ENCODE measurements at places on chromosomes 1 and 21. TPM values are rescaled to one million over a fixed set of nuclear protein-coding genes. Genes with fewer than 3 reads are reported as not detected.

The KCNJ15 gene
- total RNA-seq = not detected

The CHRNB2 gene
- total RNA-seq = not detected

The VANGL1 gene
- total RNA-seq = 2.8 TPM

The ELOVL1 gene
- total RNA-seq = 36.9 TPM

The MSH4 gene
- 0.27 TPM for total RNA-seq

The IFNAR1 gene
- 27.6 TPM for total RNA-seq

The ITGB2 gene
- 248 TPM for total RNA-seq

The CLK2 gene
- 54.8 TPM for total RNA-seq

The FAM151A gene
- not detected for total RNA-seq

The TNFRSF8 gene
- total RNA-seq = 0.20 TPM

The RAP1GAP gene
- total RNA-seq = 0.07 TPM

The LCA5L gene
- 0.57 TPM for total RNA-seq

The ICOSLG gene
- total RNA-seq = 9.4 TPM

The MYBPH gene
- not detected for total RNA-seq

The LYPD8 gene
- total RNA-seq = not detected

The LRRC53 gene
- total RNA-seq = not detected

The PADI2 gene
- total RNA-seq = 0.23 TPM

The IFNLR1 gene
- total RNA-seq = 0.65 TPM

The STYXL2 gene
- total RNA-seq = not detected

The TAL1 gene
- total RNA-seq = 1.3 TPM

The HNRNPU gene
- total RNA-seq = 563 TPM

The BCAS2 gene
- total RNA-seq = 74.9 TPM

The DENND2D gene
- 126 TPM for total RNA-seq

The CAMK1G gene
- total RNA-seq = not detected

The SNX7 gene
- 2.1 TPM for total RNA-seq

The TAS1R3 gene
- total RNA-seq = 0.96 TPM

The DENND2C gene
- total RNA-seq = 5.1 TPM

The BEST4 gene
- total RNA-seq = 1.1 TPM

The RHEX gene
- total RNA-seq = 0.50 TPM
